ENCODE measurements at places on chromosomes 2 and 18.

DNA sequence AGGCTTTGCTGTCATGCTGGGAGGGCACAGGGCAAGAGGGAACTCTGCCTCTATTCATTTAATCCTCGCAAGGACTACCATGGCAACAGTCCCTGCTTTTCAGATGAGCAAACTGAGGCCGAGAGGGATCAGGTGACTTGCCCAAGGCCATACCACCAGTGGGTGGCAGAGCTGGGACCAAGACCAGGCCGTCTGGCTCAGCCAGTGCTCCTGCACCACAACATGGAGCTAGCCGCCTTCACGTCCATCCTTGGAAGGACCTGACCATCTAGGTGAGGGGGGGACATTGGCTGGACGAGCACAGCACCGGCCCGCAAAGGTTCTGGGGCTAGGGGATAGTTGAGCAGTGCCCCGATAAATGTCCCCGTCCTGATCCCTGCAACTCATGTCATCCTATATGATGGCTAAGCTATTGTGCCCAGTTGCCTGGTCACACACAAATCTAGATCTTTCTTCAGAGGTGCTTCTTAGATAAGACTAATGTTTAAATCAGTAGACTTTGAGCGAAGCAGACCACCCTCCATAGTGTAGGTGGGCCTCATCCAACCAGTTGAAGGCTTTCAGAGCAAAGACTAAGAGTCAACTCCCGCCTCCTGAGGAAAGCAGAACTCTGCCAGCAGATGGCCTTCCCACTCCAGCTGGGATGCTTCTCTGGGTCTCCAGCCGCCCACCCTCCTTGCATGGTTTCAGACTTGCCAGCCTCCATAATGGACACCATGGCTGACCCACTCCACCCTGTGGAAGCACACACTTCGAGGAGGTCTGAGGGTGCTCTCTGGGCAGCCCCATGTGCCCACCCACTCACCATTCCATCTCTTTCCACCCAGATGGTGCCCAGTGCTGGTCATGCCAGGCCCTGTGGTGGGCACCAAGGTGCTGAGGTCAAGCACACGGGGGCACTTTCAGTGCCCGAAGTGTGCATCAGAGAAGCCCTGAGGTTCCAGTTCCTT, 214.8 kb upstream of the RAB6C start:
- no peak for DNase-seq

- no peak for DNase-seq
These were observed 98.9 kb downstream of the ABI2 start for GRCh38 chr2:203427061-203427460.

DNA sequence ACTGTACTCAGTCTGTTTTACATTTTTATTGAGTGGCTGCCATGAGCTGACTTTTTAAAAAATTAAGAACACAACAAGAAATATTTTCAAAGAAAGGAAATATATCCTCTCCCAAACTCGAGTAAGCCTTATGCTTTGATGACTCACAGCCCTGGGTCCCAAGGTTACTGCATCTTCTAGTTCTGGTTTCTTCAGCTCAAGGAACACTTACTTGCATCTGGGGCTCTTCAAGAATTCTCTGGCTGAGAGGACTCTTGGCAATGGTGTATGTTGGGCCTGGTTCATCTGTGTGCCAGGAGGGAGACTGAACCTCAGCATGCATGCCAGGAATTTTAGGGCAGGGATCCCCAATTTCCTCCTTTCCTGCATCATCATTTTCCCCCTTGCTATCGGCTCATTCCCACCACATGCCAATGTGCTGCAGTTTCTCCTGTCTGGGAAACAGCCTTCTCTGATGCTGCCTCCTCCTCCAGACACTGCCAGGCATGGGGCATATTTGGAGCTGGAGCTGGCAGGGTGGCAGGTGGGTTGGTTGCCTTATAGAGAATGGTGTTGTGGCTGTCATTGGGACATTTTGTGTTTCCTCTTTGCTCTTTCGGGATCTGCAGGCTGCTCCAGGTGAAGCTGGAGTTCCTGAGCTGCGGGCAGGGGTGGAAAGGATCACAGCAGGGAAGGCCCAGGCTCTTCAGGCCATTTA, 192.2 kb upstream of the HS6ST1 start:
- DNase-seq: no peak

DNA sequence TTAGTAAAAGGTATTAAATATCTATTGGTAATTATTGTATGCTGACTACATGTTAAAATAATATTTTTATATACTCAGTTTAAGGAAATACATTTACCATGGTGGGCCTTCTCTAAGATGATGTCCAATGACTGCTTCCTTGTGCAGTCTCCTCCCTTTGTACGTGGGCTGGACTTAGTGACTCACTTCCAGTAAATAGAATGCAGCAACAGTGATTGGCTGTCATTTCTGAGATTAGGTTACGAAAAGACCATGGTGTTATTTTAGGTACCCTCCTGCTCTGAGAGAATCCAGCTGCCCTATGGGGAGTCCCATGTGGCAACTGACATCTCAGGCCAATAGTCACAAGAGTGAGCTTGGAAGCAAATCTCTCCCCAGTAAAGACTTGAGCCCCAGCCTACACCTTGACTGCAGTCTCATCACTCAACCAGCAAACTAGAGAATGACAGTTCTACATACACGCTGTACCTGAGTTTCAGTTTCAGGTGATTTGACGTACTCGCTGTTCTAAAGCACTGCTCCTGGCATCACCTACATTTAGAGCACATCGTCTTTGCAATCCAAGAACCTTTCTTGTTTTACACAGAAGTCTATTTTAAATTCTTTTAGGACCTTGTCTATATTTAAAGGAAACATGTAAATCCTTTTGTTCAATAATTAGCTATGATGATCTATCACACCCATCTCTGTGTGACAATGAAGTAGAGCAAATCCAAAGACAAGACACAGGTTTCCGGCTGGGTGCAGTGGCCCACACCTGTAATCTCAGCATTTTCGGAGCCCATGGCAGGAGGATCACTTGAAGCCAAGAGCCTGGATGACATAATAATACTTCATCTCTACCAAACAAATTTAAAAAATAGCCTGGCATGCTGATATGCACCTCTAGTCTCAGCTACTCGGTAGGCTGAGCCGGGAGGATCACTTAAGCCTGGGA, 87.2 kb downstream of the COBLL1 start:
- DNase-seq: no peak

DNA sequence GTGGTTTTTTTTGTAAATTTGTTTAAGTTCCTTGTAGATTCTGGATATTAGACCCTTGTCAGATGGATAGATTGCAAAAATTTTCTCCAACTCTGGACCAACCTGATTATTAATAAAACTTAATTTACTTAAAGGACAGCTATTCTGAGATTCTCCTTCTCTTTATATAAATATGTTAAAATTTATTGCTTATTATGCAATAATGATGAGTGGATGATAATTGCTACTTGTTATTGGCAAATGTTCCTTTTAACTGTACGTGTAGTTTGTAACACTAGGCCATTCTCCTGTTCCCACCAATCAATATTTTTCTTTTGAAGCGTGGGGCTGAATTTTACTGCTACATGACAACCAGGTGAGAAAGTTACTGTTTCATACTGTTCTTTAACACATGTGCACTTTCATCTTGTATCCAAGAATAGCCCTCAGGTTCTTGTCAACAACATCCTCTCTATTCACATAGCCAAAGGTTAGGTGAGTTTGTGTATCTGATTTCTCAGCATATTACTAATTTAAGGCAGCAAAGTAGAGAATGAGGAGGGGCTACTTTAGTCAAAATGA, 16.6 kb upstream of the STK17B start:
- no peak for DNase-seq

DNA sequence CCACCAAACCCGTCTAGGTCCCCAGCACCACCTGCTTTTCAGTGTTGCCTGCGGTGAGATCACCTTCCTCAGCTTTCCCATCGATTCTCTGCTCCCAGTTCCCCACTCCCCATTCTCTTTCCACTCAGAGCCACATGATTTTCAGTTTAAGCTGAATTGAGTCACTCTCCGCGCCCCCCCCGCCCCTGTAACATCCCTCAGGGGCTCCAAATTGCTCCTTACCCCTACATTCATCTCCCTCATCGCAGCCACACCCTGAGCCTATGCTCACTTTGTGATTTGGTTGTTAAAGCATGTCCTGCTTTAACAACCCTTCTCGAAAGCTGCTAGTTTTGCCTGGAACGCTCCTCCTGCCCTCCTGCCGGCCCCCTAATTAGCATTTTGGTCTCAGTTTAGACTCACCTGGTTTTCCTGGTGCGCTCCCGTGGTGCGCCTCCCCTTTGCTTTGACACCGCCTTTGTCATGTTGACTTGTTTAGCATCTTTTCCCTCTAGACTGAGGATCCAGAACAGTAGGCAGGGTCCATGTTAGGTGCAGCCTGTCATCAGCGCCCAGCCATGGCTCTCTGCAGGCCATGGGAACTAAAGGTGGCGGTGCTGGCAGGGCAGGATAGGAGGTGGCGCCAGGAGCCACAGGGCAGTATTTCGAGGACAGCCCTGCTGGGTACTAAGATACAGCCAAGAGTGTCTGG, 60.8 kb downstream of the ST3GAL5 start:
- DNase-seq: no peak

DNA sequence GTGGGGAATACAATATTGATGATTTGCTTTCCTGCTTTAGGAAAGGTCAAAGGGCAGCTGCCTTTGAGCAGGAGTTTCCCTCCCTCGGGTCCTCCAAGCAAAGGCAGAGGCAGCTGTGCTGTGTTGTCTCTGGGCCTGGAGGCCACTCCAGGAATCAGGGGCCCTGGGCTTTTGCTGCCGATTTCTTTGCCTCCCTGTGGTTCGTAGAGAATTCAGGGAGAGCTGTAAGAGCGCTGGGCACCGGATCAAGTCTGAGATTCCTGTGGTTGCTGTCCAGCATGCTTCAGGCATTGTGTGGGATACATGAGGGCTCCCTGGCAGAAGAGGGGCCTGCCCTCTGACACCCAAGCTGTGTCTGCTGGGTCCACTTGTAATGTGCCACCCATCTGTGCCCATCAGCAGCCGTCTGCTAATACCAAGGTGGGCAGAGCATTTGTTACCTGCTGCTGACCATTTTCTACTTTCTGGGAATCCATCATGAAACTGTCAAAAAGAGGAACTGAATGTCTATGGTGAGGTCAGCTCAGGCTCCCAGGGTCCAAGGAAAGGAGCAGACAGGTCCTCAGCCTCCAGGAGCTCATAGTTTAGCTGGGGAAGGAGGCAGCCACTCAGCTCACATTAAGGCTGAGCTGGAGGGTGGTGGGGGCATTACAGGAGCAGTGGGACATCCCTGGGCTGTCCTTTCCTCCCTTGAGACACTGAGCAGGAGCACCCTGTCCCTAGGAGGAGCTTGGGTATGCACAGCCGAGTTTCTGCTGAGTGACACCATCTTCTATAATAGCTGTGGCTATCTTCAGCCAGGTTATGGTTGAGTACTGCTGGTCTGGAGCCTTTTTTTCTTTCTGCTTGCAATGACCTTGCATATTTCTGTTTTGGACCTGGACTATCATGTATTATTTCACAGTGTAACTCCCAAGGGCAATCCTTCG, 68.5 kb downstream of the CTIF start:
- DNase-seq: no peak

DNA sequence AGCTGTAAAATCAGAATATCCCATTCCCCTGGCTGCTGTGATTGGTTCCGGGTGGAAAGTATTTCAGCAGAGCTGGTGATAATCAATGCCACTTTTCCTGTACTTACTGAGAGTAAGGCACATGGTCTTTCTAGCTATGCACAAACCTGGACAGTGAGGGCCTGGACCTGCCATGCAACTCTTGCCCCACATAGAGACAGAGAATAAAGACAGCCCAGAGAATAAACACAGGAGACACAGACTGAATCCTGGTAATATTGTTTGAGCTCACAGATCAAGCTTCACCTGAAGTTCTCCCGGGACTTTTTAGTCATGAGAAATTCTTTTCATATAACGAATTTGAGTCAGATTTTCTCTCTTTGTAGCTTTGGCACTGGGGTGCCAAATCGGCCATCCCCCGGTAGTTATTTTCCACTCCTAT, 81.9 kb downstream of the ACAA2 start:
- DNase-seq: no peak

DNA sequence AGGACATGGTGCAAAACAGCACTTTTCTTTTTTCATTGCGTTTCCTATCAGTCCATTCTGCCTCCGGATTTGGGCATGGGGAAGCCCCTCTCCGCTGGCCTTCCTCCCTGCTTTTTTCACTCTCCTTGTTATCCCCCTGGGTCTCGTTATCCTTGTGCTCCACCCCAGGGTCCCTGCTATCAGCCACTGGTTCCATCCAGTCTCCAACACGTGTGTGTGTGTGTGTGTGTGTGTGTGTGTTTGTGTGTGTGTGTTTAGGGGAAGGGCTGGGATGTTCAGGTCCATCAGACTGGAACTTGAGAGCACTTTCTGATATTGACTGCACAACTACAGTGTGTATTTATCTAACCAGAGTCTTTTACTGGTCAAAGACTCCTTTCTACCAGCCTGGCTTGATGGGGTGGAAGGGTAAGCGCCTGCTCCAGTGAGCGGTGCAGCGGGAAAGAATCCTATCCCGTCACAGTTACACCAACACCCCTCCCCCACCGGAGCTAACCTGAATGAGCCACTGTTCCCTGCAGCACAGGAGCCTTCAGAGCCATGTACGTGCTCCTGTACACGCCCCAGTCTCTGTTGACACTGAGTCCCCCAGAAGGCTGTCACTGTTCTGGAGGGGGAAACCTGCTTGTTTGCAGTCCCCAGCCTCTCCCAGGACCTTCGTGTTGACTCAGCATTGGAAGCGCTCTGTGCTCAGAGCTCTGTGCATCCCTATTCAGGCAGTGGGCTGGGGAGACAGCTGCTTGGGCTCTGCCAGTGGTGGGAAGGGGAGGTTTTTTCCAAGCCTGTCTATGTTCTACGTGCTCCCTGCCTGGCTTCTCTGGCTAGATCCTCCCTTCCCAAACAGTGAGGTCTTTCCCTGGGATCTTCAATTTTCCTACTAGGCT, 4.6 kb downstream of the INHA start:
- DNase-seq: no peak

GRCh38 chr18:76530846-76531245, 35.8 kb upstream of the ZNF516 start:
- DNase-seq: no peak

GRCh38 chr18:23137788-23138216, 2.5 kb downstream of the CABLES1 start:
- no peak for DNase-seq

DNA sequence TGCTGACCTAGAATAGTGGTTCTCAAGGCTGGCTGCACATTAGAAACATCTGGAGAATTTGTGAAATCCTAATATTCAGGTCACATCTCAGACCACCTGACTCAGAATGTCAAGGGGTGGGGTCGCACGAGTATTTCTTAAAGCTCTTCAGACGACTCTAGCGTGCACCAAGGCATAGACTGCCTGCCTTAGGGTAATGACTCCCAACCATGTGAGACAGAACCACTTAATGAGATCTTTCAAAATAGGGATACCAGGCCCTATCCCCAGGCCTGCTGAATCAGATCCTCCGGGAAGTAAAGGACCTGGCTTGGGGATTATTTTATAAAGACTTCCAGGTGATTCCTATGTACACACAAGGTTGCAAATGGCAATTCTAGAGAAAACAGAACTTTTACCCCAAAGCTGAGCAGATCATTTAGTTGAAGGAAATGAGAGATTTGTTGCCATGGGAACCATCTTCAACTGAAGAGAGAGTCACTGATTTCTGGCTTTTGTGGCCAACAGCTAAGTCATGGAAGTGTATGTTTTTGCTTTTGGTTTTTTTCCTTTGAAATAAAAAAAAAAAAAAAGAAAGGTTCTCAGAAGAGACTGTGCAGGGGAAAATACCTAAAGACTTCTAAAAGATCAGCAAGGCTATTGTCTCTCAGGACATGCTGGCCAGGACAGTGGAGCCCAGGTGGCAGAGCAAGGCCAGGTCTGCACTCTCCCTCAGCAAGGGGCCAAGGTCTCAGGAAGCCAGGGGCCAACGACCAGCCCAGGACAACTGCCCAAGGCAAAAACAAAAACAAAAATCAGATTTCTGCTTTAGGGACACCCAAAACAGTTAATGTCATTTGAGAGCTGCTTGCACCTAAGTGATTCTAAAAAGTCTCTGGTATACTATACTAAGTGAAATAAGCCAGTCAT, 15.3 kb upstream of the LOXHD1 start:
- no peak for DNase-seq

- DNase-seq: no peak
These were observed 111.8 kb upstream of the PPP1CB start for GRCh38 chr2:28639836-28640235.

Data from NCI-H1417 treated with DMSO at 0.1 percent for 48 hours (cell line).